ENCODE measurements at places on chromosomes 5 and 9.

DNA sequence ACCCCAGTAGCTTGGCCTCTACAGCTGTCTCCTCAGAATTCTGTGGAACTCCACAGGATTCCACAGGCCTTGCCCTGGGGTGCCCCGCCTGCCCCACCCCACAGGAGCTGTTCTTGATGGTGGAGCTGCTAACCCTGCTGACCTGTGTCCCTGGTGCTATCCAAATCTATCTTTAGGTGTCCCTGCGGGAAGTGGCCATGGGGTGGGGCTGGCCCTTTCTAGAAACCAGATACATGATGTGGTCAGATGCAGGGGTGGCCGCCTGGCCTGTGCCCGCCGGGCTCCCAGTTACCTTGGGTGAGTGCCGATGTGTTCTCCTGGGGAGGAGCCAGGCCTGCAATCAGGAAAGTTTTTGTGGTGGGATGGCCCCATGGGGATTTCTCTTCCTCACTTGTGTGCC lies 34.2 kb downstream of the WNK2 start:
- DNase-seq = no peak

- DNase-seq = no peak
Measured at GRCh38 chr9:33147416-33148169, 19.5 kb downstream of the B4GALT1 start.

- DNase-seq = no peak
Measured at GRCh38 chr9:126413391-126414068, 86.9 kb downstream of the MVB12B start.

DNA sequence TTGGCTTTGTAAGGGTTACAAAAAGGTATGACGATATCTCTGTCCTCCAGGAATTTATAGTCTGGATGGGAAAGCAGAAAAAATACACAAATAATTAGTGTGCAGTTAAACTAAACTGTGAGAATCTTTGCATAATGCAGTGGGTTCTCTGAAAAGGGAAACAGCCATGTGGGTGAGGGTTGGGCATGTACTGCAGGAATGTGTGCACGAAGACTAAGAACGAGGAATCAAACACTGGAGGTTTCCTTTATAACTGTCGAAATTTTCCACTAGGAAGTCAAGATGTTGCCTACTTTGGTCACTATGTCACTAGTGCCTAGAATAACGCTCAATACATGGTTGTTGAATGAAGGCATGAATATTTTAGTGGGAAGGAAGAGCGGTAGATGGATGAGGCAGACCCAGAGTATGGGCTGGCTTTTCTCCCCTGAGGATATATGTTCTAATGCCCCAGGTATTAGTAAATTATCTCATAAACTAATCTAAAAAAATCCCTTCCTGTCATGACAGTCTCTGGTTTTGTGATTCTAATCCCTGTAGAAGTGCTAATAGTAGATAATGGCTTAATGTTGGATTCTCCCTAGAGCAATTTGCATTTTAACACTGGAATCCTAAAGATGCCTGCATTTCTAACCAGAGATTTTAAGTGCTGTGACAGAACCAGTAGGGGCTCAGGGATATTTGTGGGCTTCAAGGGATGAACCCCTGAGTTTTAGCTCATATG lies 227.3 kb downstream of the NMUR2 start:
- no peak for DNase-seq

DNA sequence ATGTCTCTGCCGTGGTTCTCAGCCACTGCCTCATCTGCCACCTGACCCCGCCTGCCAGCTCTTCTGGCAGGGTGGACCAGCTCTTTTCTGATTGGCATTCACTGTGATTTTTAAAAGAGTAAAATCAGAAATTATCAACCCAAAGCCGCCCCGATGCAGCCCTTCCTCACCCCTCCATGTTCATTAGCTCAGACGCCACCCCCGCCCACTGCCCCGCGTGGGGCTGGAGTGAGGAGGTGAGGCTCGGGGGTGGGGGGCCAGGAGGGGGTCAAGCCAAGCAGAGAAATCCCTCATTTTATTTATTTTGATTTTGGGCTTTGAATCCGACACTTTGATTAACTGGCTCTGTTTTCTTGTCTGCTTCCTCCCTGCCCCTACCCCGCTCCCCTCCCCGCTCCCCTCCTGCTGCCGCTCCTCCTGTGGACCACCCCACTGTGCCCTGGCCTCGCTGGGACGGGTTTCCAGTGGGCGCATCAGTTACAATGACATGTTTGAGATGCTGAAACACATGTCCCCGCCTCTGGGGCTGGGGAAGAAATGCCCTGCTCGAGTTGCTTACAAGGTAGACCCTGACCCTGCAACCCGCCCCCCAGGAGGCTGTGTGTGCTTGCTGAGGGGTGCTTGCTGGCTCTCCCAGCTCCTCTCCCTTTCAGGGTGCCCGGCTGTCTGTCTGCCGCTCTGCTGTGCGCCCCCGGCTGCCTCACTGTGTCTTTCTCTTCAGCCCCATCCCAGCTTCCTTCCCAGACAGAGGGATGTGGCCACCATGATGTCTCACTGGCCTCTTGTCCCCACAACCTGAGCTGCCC lies 224.9 kb downstream of the CACNA1B start:
- DNase-seq = no peak

DNA sequence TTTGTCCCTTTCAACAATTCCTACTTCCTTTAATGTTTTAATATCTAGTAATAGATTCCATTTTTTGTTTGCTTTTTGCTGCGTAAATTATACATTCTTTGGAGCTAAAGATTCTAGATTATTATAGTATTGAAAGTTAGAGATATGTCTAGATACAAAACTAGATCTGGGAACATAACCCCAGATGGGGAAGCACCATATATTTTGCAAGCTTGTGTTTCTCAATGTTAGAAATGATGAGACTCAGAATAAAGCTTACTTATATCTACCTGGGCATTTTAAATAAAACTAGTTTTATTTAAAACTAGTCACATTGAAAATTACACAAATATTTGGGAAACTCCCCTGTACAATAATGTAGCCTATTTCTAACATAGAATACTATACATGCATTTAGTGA lies 32.2 kb downstream of the TRIO start:
- DNase-seq = no peak

GRCh38 chr5:174118823-174119467 lies 73.4 kb downstream of the NSG2 start:
- DNase-seq = no peak

DNA sequence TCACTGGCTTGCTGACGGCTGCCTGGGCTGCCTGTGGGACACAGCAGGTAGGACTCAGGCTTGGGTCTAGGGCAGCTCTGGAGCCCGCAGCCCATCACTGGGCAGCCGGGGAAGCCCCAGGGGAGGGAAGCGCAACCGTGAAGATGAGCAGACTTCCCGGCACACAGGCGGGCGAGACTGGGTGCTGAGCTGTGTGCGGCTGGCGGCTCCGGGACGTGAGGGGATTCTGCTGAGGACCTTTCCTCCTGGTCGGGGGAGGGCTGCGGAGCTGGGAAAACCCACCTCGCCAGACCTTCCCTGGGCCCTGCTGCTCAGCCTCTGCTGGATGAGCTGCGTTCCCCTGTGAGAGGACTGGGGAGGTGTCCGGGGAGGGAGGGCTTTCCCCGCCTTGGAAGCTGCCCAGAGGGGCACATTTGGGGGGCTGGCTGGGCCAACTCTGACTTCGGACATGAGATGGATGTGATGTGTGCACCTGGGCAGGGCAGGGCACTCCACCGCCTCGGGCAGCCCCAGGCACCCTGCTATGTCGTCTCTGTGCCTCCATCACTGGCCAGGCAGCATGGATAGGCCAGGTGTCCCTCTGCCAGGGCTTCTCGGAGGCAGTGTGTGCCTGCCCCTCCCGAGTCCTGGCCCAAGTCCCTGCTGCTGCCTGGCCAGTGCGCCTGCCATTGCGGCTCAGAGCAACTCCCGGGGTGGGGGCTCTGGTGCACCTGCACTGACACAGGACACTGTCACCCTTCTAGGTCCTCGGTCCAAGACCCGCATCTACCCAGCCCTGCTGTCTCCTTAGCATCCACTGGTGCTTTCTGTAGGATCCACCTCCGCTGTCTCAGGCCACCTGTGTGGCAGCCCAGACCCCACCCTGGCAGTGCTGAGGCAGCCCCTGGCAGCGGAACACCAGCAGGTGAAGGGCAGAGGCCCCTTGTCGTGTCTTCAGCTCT lies 66.4 kb downstream of the COL5A1 start:
- no peak for DNase-seq

- DNase-seq = no peak
Measured at GRCh38 chr5:1725641-1726468, 73.8 kb downstream of the MRPL36 start.

DNA sequence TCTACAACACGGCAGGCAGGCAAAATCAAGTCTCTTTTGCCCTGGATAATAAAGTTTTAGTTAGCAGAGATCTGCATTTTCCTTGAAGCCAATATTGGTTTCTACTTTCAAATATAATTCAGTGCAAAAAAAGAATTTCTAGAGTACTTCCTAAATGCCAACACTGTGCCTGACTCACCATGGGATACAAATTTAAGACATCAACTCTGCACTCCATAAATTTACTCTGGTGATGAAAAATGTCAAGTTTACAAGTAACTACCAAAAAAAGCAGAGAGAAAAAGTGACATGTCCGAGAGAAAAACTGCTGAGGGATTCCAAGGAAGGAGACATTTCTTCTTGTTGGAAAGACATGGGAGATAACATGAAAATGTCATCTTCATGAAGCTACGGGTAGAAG lies 119.7 kb downstream of the RAPGEF6 start:
- DNase-seq = no peak

DNA sequence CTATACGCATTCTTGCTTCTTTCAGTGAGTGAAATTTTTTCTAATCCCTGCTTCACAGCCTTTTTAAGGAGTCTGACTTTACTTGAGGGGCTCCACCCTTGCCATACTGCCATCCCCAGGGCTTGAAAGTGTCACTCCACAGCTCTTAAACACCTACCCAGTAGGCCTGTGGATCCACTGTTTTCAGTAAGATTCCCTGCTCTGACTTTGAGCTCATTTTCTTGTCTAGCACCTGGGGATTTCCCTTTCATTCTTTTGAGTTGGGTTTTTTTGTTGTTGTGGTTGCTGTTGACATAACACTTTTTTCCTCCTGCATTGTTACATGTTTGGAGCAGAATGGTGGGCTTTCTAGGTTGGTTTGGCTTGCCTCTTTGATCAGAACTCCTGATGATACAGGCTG lies 23.6 kb downstream of the SREK1IP1 start:
- no peak for DNase-seq

GRCh38 chr5:77300451-77300850 lies 90.0 kb downstream of the PDE8B start:
- DNase-seq = no peak
